Stimulated activated CD4-positive, alpha-beta T cell treated with anti-CD3 and anti-CD28 coated beads, TNF-alpha, amount 100 ng/mL, for 1 hour (primary cell): ENCODE measurements at places on chromosomes 5 and 9.

DNA sequence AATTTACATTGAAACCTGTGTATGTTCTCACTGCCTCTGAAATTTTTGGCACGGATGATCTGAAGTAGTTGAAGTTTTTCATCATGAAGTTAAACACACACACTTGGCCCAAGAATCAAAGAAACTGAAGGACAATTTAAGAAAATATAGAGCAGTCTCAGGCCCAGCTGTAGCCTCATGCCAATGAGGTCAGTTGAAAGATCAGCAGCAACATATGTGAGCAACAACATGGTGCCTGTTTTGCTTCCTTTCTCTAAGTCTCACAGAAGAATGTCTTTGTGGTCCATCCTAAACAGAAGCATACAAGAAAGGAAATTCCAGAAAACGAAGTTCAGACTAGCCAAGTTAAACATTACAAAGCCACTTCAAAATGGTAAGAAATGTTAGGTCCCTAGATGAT, 1737.2 kb downstream of the MAT2B start:
- DNase-seq, result no peak

GRCh38 chr5:50440651-50441492, at the start of gene EMB:
Gene EMB (minus strand): TSS chr5:50441288. CDS start chr5:50441151, 137 bp downstream.
- DNase-seq, result no peak

- DNase-seq, result no peak
Measured at GRCh38 chr5:167128581-167128980, 1162.9 kb upstream of the WWC1 start.

DNA sequence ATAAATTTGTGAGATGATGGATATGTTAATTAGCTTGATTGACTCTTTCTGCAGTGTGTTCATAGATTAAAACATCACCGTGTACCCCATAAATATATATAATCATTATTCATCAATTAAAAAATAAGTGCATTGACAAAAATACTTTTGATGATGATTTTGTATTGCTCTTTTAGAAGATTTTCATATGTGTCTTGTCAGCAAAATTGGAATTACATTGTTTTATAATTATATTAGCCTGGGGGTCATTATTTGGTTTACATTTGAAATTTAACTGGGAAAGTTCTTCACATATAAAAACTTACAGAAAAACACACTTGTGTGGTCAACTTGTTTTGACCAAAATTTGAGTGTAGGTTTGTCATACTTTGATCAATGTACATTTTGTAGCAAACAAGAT, 614.6 kb upstream of the ITGA1 start:
- no peak for DNase-seq

DNA sequence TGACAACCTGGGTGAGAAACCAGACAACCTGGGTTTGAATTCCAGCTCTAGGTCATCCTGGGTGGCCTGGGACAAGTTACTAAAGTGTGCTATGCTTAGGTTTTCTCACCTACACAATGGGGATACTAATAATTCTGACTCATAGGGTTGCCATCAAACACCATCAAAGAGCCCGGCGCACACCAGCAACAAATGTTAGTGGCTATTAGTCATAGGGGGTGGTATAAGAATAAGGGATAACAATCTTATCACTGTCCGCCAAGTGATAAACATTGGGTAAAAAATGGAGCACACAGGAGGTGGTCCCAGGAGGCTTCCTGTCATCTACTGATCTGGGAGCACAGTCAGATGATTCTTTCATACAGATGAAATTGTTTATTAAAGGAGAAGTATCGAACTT, 61.4 kb upstream of the AFAP1L1 start:
- DNase-seq, result no peak

DNA sequence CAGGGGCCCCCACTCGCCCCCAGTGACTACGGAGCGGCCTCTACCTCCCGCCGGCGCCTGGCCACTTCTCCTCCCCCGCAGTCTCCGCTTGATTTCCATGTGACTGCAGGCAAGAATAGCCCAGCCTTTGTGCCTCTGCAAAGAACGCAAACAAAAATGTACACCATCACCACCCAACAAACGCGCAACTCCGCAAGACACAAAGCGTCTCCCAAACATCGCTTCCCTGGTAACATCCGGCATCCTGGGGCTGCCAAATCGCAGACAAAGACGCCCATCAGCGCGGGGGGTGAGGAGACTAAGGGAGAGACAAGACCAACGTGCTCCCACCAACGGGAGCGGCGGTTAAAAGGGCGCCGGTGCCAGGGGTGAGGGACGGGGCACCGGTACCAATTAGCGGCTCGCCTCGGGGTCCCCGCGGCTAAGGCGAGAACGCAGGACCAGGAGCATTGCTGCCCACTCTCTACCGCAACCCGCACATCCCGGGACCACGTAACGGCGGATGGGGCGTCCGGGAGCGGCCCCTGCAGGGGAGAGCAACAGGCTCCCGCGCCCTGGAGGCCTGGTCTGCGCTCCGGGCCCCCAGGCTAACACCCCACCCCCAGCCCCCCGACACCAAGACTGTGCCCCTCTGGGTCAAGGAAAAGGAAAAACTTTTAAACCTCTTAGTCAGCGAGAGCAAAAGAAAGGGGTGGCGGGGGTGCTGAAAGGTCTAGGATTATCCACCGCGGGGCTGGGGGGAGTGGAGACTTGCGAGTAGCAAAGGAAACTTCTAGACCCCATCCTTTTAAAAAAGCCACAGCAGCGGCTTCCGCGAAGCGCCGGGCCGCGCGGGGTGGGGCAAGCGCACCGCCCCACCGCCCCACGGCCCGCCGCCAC, 885 bp downstream of the MPDZ start:
- DNase-seq, result no peak

GRCh38 chr5:134463991-134464760, 52.5 kb upstream of the CDKN2AIPNL start:
- DNase-seq, result no peak

DNA sequence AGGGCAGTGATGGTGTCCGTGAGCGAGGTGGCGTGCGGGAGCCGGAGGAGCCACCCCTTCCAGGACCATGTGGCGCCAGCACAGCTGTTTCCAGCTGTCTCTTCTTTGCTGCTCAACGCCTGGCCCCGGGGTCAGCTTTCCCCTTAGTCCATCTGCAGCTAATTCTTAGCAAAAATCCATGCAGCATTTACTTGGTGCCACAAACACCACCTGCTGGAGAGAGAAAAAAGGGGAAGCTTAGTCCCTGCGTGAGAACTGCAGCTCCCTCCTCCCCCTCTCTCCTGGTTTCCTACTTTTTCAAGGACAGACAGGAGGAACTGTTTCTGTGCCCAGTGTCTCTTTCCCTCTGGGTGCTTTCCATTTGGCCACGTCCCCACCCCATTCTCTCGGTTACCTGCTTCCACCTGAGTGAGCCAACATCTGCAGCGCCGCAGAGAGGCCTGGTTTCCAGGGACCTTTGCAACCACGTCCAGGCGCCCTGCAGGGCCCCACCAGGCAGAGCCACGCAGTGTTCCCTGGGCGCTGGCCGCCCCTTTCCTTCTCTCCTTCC, 3.4 kb downstream of the SLC6A19 start:
- no peak for DNase-seq

DNA sequence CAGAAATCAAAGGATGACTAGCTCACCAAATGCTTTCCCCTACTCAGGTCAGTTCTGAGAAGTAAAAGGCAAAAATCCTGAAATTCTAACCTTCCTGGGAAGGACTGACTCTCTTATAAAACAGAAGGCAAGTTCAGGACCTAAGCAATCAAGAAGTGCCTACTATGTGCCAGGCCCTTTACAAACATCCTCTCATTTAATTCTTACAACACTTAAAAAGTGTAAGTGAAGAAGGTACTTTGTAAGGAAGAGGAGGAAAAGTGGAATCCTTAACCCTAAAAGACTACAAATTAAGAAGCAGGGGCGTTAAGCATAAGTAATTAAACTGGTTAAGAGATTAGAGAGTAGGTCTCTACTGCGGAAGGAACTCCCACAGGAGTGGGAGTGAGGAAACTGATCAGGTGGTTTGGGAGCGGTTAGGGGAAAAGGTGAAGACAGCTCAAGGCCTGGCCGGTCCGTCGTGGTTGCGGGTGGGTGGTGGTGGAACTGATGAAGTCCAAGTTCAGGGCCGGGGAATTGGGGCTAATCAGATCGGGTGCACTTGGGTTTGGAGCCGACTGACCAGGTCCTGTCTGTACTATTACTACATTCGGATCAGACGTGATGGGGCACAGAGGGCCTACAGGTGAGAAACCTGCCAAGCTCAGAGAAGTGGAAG, 839 bp downstream of the MED27 start:
- DNase-seq, result no peak
